SHP77 (cell line): ENCODE measurements at places on chromosomes 3 and 15.

DNA sequence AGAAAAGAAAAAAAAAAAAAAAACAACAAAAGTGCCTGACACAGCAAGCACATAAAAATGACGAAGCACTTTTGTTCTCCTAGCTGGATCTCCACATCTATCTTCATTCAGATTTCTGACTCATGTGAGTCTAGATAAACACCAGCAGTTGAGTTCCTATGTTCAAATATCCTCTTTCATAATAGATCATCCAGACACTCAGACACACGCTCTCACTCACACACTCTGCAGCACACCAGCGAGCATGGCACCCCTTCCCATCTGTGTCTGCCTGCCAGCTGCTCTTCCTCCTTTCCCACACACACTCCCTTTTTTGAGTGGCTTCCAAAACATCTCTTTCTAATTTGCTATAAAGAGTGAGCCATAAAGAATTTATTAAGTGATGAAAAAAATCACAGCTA, 19.8 kb upstream of the CELF6 start:
- DNase-seq, result peak; percentile 70

DNA sequence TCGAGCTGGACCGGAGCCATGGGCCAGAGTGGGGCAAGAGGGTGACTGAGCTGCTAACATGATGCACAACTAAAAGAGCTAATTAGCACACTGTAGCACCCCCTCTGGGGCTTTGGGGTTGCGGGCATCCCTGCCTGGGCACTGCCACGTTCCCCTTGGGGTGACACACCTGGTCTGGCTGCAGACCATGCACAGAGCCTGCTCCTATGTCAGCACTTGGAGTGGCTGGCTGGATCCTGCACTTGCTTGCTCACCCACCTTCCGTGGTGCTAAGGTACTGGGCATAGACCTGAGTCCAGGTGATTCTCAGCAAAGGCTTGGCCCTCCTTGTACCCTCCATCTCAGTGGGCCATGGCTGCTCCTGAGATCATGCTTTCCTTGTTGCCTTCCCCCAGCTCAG, 12.8 kb upstream of the SPTBN5 start:
- DNase-seq, result no peak

GRCh38 chr3:48756640-48757039, 39.6 kb upstream of the IP6K2 start:
- DNase-seq, result no peak

GRCh38 chr15:64883997-64884511, 27.6 kb upstream of the ANKDD1A start:
- peak; percentile 69 for DNase-seq

- DNase-seq, result no peak
These were observed 19.0 kb upstream of the SLC25A36 start for GRCh38 chr3:140922634-140923033.

DNA sequence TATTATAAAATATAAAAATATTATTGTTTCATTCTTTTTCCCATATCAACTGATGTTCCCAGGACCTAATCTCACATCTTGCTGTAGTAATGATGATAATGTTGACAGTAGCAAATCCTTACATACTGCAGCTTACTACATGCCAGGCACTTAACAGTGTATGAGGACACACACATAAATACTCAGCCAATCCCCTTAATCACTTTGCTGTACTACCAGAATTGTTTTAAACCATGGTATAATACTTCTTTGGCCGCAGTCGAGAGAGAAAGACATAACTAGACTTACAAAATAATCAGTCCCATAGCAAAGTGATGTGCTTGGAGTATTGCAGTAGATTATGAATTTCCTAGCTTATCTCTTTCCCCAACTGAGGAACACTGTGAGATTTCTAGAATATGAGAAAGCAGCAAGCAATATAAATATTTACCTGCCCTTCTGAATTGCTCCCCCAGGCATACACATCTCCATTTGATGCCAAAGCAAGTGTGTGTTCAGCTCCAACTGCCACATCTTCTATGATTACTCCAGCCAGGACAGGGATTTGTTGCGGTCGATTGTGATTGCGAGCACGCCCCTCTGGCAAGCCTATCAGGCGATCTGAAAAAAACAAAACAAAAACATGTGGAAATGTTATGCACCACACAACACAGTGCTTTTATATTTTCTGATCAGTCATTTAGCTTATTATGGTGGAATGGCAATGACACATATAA, 33.0 kb downstream of the FBXL22 start:
- no peak for DNase-seq

DNA sequence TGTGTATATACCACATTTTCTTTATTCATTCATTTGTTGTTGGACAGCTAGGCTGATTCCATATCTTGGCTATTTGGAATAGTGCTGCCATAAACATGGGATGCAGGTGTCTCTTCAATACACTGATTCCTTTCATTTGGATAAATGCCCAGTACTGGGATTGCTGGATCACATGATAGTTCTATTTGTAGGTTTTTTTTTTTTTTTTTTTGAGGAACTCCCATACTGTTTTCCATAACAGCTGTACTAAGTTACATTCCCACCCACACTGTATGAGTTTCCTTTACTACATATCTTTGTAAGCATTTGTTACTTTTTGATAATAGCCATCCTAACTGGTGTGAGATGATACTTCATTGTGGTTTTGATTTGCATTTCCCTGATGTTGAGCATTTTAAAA, 437.7 kb downstream of the DIPK2A start:
- DNase-seq, result peak; percentile 44

DNA sequence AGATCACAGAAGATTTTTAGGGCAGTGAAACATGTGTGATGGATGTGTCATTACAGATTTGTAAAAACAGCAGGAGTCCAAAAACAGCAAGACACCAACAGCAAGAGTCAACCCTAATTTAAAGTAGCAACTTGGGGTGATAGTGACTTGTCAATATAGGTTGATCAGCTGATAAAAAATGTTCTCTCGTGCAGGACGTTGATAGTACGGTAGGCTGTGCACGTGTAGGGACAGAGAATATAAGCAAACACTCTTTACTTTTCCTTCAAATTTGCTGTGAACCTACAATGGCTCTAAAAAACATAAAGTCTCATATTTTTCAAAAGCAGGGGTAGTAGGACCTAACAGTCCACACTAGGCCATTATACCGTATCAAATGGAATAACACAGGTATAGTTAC, 120.8 kb downstream of the STAG1 start:
- DNase-seq, result no peak

DNA sequence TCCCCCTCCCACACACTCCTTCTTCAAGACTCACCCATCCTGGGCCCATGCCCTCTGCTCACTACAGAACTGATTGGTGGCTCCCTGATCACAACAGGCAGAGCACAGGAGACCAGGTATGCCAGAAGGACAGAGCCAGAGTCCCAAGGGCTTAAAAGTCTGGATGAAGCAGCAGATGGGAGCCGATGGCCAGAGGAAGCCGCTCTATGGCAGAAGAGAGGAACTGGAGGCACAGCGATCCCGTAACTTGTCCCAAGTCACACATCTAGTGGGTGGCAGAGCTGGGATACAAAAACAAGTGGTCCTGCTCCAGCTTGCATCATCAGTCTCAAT, 20.7 kb downstream of the ITGA11 start:
- DNase-seq, result no peak

DNA sequence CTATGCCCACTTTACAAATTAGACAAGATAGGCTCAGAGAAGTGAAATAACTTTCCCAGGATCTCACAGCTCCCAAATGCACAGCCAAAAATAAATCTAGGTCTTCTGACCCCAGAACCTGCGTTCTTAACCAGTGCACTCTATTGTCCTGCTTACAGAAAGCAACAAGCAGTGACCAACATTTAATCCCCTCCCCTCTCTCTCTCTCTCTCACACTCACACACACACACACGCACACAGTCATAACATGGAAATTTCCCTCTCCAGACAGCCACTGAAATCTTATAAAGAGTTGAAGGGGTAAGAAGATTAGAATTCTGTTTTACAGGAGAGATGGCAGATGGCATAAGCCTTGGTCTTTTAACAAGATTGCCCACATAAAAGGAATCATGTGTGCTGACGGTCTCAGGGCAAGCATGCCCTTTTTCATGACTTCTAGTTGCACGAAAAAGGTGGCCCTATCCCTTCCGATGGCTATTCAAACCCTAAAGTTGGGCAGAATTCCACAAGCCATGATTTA, 29.4 kb downstream of the EOGT start:
- no peak for DNase-seq

- DNase-seq, result no peak
These were observed 96.4 kb upstream of the NANOGP8 start for GRCh38 chr15:35181538-35181937.

DNA sequence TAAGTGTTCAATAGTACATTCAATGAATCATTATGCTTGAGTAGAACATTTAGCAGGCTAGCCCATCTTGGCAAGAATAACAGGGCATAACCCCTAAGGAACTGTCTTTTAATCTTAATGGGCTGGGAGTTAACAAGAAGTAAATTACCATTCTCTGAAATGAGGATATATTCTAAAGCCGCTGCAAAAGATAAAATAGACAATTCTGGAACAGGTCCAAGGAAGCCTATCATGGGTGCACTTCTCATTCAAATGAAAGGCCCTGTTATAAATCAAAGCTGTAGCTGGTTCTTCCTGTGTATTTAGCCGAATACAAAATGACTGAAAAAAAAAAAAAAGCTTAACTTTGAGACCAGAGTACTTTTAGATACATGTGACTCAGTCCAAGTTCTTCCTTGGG, 15.6 kb downstream of the MTHFS start:
- no peak for DNase-seq

DNA sequence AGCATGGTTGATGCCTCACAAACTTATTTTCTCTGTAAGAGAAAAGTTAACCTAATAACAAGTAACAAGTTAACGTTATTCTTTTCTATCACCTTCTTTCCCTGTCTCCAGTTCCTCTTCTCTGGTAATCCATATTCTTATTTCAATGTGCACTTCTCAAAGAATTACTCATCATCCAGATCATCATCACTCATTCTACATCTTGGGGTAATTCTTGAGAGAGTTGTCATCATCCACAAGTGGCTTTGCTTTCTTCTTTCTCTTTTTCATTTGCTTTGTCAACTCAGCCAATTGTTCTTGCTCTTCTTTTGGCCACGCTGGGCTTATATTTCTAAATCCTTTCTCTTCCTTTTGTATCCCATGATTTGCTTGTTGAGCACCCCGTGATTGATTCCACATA, 20.8 kb upstream of the RNF111 start:
- DNase-seq, result no peak

- DNase-seq, result no peak
These were observed 56.6 kb downstream of the TP53BP1 start for GRCh38 chr15:43436395-43436794.

- DNase-seq, result no peak
These were observed 93.6 kb upstream of the ATP2B2 start for GRCh38 chr3:10599017-10599416.

GRCh38 chr3:172824229-172824628, 73.7 kb downstream of the ECT2 start:
- DNase-seq, result no peak

DNA sequence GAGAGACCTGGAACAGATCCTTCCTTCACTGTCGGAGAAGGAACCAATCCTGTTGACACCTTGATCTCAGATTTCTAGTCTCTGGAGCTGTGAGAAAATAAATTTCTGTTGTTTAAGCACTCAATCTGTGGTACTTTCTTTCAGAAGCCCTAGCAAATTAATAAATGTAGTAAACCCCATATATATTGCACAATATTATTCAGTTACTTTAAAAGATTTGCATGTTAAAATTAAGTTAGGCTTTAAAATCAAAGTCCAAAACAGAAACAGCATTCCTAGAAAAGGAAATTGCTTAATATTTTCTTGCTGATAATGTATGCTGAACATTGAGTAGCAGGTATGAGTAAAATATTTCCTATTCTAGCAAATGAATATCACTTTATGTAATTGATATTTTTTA, 113.2 kb downstream of the LEKR1 start:
- DNase-seq, result no peak

GRCh38 chr3:171462224-171462623, 2.0 kb upstream of the TNIK start:
- no peak for DNase-seq

GRCh38 chr15:47711655-47712054, 5.7 kb upstream of the SEMA6D start:
- DNase-seq, result no peak

GRCh38 chr15:41832875-41833274, 5.0 kb downstream of the JMJD7 start:
- no peak for DNase-seq

DNA sequence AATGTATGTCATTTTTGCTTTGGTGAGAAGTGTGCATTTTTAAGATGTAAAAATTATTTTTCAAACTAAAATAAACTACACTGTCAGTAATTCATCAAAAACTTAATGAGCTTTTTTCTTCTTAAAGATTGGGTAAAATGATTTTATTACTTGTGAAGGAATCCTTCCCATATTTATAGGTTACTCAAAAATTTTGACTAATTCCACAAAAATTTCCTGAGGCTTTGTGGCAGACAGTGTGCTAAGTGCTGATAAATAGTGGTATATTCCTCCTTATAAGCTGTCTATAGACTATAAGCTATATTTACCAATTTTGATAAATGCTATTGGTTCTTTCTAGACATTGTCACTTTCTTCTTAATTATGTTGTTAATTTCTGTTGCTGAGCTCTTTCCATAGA, 284.5 kb upstream of the SEMA6D start:
- DNase-seq, result no peak

GRCh38 chr15:28955160-28955992, 69.6 kb downstream of the APBA2 start:
- no peak for DNase-seq

GRCh38 chr15:70037292-70037640, 60.5 kb downstream of the TLE3 start:
- DNase-seq, result no peak

DNA sequence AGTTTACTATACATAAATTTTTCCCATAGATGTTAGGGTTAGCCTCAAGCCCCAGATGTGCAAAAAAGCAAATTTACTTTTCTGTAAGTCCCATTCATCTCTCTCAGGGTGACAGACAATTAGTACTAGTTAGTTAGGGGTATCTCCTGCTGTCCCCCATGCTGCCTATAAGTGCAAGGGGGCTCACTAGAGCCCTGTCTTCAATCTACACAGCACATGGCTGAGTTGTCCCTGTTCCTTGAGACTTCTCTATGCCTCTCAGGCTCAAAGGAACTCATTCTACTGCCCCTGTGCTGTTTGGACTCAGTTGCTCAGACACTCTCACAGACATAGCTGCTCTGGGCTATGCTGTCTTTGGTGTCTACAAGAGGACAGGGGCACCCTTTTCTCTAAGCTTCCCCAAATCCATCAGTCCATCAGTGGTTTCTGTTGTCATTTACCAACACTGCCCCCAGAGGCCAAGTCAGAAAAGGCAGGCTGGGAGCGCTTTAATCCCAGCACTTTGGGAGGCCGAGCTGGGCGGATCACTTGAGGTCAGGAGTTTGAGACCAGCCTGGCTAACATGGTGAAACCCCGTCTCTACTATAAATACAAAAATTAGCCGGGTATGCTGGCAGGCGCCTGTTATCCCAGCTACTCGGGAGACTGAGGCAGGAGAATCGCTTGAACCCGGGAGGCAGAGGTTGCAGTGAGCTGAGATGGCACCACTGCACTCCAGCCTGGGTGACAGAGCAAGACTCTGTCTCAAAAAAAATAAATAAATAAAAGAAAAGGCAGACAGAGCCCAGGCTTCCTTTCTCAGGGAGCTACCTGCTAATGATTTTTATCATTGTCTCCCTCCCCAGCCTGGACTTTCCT, 31.4 kb upstream of the PRTG start:
- DNase-seq, result no peak
